ENCODE measurements at places on chromosomes 6 and 20.

DNA sequence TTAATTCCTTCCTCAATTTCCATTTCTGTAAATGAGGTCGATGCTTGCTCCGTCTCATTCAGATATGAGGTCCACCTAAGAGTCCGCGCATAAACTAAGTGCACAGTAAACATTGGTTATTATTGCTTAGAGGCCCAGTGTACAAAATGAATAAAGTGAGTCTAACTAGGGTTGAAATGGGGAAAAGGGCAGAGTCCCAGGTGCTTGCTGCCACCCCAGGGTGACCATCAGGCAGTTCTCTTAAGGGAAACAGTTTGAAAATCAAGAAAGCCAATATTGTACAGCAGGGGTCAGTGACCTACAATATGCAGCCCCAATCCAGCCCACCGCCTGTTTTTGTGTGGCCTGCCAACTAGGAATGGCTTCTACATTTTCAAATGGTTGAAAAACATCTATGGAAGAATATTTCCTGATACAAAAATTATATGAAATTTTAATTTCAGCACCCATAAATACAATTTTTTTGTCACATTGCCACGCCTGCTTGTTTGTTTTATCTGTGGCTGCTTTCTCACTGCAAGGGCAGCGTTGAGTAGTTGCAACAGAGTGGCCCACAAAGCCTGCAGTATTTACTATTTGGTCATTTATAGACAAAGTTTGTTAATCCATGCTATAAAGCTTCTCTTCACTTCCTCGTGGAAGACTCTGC, 43.3 kb downstream of the SLC13A3 start:
- no peak for DNase-seq

GRCh38 chr6:13159300-13159699, 169.0 kb downstream of the TBC1D7 start:
- DNase-seq = no peak

- no peak for DNase-seq
These were observed 174.2 kb downstream of the PDE7B start for GRCh38 chr6:136025736-136026135.

GRCh38 chr6:131954059-131954774, 3.0 kb upstream of the CCN2 start:
- no peak for DNase-seq

Data from mesothelial cell of epicardium (in vitro differentiated cells).